Stimulated activated CD4-positive, alpha-beta T cell treated with anti-CD3 and anti-CD28 coated beads, Interleukin-2, amount 100 ng/mL, for 24 hours (primary cell): ENCODE measurements at places on chromosomes 3 and 15.
A peak's percentile ranks its signal among the peaks of the same experiment; 100 is the strongest.

DNA sequence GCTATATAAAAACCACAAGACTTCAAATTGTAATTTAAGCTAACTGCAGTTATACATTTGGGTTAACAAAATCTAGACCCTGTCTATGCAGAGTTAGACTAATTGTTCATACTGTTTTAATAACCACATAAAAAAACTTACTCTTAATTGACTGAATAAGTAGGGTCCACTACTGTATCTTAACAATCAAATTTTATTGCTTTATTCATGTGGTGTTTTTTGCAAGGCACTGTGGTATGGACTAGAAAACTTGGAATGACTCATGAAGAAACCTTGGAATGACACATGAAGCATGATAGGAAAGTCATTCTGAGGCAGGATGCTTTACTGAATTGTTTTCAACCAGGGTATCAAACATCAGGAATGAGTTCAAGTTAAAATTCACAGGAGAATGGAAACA lies 2.3 kb downstream of the SERP1 start:
- DNase-seq, result no peak

DNA sequence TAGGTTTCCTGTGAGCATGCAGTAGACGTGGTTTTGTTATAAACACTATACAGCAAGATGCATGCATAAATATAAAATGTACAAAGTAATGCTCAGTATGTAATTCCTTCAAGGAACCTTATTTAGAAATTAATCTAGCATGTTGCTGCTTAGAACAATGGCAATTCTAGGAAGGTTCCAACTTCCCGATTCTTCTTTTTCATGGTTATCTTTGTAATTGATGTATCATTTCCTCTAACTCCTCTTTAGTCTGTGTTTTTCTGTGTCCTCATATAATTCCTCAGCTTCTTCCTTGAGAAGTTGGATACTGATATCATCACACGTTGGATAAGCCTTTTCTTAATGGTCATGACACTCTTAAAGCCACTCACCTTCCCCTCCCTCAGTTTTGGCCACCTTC lies 3.5 kb downstream of the TSEN2 start:
- DNase-seq, result no peak

DNA sequence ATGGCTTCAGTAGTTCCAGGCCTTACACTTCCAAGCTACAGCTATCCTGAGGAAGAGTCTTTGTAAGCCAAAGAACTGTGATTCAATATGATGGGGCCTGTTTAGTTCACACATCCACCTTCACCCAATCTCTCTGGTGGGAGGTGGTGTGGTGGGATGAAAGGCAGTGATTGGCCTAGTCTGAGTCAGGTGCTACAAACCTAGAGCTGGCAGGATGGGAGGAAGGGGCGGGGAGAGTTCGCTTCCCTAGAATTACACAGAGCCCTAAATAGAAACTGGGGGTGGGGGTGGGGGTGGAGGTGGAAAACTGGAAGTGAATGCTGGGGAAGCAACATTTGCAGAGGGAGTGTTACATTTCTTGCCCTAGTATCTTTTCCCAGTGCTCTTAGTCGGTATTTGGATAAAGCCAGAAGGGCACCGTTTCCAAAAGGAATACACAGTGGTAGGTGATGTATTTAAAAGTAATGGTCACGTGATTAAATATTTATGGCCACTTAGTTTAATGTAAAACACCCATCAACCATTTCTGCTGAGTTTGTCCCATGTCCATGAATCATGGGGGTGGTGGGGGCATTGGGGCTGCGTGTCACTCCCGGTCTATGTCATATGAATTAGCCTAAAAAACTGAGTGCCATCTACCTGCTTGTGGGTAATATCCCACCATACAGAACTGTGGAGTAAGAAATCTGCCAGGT lies 247.6 kb upstream of the PROK2 start:
- no peak for DNase-seq

DNA sequence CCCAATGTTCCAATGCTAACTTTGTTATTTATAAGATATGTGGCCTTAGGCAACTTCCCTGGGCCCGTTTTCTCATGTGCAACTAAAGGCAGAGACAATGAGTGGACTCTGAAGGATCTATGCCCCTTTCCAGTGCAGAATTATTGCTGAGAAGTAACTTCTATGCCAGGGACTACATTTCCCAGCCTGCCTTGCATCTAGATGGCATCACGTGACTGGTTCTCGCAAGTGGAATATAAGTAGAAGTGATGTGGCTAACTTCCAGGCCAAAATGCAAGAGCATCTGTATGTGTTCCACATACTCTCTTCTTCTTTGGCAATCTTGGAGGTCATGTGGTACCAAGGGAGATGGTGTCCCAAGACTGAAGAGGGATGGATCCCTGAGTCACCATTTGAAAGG lies 674.4 kb downstream of the NTRK3 start:
- DNase-seq, result no peak

- DNase-seq, result no peak
Observed at GRCh38 chr3:58062472-58062871, 54.2 kb downstream of the FLNB start.

GRCh38 chr3:198071602-198072287 lies 111.7 kb downstream of the LMLN start:
- peak; percentile 47 for DNase-seq

DNA sequence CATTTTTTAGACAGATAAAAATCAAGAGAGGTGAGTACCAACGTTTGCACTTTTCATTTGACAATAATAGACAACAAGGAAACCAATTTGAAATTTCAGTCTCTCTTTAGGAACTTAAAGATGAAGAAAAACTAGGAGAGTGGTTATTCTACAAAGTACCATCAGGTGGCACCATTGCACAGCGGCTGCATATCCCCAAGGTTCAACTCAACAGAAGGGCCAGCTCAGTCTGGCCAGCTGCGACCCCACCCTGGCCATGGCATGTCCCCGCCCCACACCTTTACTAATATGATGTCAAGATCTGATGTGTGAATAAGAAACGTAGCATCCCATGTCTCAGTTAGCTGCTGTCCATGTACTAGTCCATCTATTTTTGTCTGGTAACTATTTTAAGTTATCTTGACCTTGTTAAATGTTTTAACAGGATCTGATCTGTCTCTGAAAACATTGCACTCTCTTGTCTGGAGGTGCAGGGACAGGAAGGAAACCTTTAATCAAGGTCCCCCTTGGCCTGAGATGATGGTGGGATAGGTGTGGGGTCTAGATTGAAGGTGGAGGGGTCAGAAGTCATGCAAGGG lies 35.5 kb upstream of the CGNL1 start:
- DNase-seq, result peak; percentile 27

DNA sequence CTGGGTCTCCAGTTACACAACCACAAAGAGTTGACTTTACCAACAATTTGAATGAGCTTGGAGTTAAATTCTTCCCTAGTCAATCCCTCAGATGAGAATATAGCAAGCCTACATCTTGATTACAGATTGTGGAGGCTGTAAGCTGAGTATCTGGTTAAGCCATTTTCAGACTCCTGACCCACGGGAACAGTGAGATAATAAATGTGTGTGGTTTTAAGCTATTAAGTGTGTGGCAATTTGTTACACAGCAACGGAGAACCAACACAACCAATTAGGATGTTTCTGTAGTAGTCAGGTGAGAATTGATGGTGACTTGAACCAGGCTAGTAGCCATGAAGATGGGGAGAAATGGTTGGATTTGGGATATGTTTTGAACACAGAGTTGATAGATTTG lies 37.7 kb upstream of the SLC4A7 start:
- DNase-seq, result no peak

GRCh38 chr3:58837141-58837843 lies 170.7 kb upstream of the FAM3D start:
- no peak for DNase-seq

GRCh38 chr3:127426444-127427153 lies 138.8 kb upstream of the PRR20G start:
- DNase-seq, result no peak

DNA sequence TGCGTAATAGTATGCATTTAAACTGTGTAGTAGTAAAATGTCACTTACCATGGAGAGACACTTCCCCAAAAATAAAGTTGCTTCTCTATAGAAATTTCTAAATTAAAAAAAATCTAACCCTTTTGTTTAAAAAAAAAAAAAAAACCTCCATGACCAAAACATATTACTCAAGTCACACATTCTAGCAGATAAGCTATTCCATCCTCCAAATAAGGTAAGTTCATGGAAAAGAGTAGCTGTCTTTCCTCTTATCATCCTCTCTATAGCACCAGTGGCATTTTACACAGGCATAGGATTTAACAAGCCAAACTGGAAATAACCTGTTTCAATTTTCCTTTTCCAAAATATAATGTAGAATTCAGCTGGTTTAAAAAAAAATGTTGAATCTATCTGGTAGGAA lies 57.4 kb downstream of the LRRFIP2 start:
- DNase-seq, result no peak

DNA sequence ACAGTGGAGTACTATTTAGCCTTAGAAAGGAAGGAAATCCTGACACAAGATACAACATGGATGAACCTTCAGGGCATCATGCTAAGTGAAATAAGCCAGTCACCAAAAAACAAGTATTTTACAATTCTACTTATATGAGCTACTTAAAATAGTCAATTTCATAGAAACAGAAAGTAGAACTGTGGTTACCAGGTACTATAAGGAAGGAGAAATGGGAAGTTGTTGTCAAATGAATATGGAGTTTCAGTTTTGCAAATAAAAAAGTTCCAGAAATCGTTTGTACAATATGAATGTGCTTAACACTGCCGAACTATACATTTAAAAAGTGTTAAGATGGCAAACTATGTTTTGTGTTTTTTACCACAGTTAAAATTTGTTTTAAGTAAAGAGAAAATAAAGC lies 26.8 kb downstream of the TRANK1 start:
- no peak for DNase-seq

- no peak for DNase-seq
Observed at GRCh38 chr15:101156509-101157159, 95.2 kb downstream of the CHSY1 start.

DNA sequence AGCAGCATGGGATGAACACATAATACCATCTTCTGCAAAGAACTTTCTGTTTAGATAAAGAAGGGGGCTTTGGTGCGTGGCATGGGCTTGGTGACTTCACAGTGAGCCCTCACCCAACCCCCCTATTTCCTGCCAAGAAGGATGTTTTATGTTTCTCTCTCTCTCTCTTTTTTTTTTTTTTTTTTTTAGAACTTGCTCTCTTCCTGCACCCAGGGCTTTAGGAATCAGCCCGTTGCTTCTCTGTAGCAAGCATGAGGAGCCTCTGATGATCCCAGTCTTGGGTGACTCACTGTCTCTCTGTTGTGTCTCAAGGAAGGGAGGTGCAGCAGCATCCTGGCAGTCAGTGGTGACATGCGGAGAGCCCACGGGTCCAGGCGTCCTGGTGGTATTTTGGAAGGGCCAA lies 49.1 kb downstream of the CCK start:
- no peak for DNase-seq

- DNase-seq, result no peak
Observed at GRCh38 chr15:85554852-85555521, 174.6 kb downstream of the AKAP13 start.

GRCh38 chr3:188021041-188021440 lies 132.9 kb upstream of the LPP start:
- DNase-seq, result no peak

DNA sequence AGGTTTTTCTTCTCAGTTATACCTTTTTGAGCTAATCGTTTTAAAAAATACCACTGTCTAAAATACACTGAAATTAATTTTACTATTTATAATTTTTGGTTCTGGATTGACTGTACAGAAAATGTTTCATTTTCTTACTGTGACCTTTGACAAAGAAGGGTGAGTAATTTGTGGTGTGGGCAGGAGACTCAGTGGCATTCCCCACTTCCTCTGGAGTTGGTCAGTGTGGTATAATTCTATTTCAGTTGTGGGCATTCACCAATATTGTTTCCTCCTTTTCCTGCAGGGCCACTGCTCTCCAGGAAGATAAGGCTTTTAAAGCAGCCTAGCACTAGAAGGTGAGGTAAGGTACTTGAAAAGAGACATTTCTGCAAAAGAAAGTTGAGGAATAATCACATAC lies 6.5 kb downstream of the DAG1 start:
- no peak for DNase-seq

DNA sequence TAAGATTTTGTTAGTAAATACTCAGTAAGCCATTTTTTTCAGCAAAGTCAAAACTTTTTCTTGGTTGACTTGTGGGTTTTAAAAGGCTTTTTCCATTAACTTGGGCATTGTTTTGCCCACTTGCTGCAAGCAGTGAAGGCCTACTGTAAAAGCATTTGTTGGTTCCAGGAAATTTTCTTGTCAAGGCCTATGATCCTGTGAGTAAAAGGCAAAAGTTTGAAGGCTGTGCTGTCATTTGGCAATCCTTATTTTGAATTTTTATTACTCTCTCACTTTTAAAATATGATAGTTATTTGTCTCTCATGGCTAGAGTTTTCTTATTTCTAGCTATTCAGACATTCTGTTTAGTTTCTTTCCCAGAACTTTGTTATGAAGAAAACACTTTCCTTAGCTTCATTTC lies 13.0 kb downstream of the P2RY12 start:
- DNase-seq, result no peak

- no peak for DNase-seq
Observed at GRCh38 chr15:40082195-40082883, 26.3 kb downstream of the BMF start.

GRCh38 chr15:89502867-89503595 lies 6.6 kb upstream of the RHCG start:
- no peak for DNase-seq

- DNase-seq, result no peak
Observed at GRCh38 chr3:136567599-136568188, 184.5 kb downstream of the STAG1 start.

- DNase-seq, result no peak
Observed at GRCh38 chr3:194999491-194999890, 271.5 kb downstream of the XXYLT1 start.

DNA sequence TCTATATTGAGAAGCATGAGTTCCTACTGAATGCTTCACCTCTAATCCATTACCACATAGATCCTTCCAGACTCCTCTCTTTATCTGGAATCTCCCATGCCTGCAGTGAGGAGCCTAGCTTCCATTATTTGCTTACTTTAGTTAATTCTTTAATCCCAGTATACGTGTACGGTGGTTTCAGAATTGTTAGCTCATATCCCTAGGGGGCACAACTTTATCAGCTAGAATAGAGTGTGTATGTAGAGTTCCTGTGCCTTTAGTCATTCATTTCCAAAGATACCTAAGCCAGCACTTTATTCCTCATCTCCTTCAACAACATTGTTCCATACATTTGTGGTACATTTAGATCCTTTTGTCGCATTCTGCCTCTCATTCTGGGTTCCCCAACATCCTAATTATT lies 226.0 kb downstream of the TJP1 start:
- DNase-seq, result no peak

DNA sequence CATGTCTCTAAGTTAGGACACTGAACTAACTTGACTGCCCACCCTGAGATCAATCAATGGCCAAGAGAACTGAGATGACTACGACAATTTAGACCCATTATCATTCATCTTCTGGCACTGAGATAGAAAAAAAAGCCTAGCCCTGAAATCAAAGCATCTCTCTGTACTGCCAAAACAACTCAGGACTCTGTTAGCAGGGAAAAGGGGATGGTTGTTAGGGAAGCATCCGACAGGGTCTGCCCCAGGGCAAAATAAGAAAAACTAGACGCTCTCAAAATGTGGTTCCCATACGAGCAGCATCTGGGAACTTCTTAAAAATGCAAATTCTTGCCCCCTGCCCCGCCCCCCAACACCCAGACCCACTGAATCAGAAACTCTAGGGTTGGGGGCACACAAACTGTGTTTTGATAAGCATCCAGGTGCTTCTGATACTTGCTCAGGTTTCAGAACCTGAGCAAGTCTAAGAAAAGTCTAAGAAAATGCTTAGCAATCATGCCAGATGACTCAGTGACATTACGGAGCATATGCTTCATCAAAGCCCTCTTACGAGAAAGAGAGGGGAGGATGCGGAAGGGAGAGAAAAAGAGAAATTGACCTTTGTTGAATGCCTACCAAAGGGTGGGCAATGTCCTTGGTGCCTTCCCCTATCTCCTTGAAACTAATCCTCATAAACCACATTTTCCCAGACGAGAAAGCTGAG lies 172.8 kb upstream of the HES1 start:
- DNase-seq, result peak; percentile 18
